ENCODE measurements at places on chromosomes 6 and 20. TPM values are rescaled to one million over a fixed set of nuclear protein-coding genes. Genes with fewer than 3 reads are reported as not detected.

VNN1 gene
- 0.13 TPM for total RNA-seq

DYNLRB1 gene
- total RNA-seq, result 34.3 TPM

C20orf204 gene
- total RNA-seq, result 1.2 TPM

C6orf52 gene
- 2.1 TPM for total RNA-seq

CALHM6 gene
- 0.64 TPM for total RNA-seq

TBX18 gene
- 1.3 TPM for total RNA-seq

NKX2-2 gene
- not detected for total RNA-seq

MEP1A gene
- not detected for total RNA-seq

LPA gene
- total RNA-seq, result 0.26 TPM

PAX1 gene
- not detected for total RNA-seq

PRDM1 gene
- total RNA-seq, result 5.3 TPM

SLC4A11 gene
- 3.2 TPM for total RNA-seq

MKKS gene
- total RNA-seq, result 5.3 TPM

SLC22A1 gene
- 1.3 TPM for total RNA-seq

TGIF2 gene
- 1.9 TPM for total RNA-seq

FAM135A gene
- 82.2 TPM for total RNA-seq

NNAT gene
- total RNA-seq, result not detected

NTSR1 gene
- total RNA-seq, result not detected

PKIB gene
- total RNA-seq, result 2.8 TPM

CYP21A2 gene
- under 0.01 TPM for total RNA-seq

CAGE1 gene
- total RNA-seq, result not detected

CD24 gene
- 1,344 TPM for total RNA-seq

ARMH2 gene
- total RNA-seq, result not detected

PTPRK gene
- total RNA-seq, result 75.1 TPM

Measured in bronchial epithelial cell (primary cell).